ENCODE measurements at places on chromosomes 16 and 17.

- no peak for DNase-seq
Measured at GRCh38 chr17:32903774-32904673, 23.9 kb upstream of the TMEM98 start.

DNA sequence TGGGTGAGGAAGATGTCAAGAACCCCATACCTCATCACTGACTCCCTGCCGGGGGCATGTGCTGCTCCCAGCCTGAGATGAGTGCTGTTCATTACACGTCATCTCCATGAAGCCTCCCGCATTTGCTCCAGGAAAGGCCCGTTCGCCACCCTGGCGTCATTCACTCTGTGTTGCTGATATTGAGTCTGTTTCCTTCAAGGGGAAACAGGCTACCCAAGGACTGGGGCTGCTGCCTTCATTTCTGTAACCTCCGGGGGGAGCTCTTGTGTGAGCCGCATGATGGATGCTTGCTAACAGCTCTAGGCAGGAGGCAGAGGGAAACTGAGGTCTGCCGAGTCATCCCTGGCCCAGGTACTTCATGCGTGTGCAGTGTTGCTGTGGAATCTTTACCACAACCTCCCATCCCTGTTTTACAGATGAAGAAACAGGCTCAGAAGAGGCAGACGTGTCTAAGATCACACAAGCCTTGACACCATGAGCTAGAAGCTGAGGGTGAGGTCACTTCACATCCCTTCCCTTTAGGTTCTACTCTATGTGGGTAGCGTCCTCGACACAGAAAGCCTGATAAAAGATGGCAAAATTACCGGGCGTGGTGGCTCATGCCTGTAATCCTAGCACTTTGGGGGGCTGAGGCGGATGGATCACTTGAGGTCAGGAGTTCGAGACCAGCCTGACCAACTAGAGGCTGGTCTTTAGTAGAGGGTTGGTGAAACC lies 3.5 kb upstream of the ARMC5 start:
- peak; percentile 56 for DNase-seq

DNA sequence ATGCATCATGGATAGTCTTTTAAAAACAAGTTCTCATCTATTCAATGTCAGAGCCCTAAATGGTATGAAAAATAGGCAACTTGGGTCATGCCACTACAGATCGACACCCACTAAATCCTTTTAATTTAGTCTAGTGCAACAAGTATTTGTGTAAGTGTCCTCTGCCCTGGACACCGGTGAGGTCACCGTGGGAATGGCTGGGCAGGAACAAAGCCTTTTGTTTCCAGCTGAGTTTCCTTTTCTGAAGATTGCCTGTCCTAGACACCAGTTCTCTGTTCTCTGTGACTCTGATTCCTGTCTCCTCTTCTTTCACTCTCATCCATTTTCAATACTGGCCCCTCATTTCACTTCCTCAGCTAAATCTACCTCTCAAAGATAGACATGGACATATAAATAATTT lies 446.5 kb downstream of the MAF start:
- DNase-seq, result no peak

GRCh38 chr17:72005332-72006163 lies 115.3 kb upstream of the SOX9 start:
- no peak for DNase-seq

- no peak for DNase-seq
Measured at GRCh38 chr16:49498264-49498663, 124.7 kb downstream of the C16orf78 start.
